ENCODE measurements at places on chromosomes 5 and 9.

- no peak for DNase-seq
These were observed 64.1 kb upstream of the ZNF608 start for GRCh38 chr5:124810396-124811006.

- no peak for DNase-seq
These were observed 32.1 kb upstream of the RASGRF2 start for GRCh38 chr5:80928073-80928472.

DNA sequence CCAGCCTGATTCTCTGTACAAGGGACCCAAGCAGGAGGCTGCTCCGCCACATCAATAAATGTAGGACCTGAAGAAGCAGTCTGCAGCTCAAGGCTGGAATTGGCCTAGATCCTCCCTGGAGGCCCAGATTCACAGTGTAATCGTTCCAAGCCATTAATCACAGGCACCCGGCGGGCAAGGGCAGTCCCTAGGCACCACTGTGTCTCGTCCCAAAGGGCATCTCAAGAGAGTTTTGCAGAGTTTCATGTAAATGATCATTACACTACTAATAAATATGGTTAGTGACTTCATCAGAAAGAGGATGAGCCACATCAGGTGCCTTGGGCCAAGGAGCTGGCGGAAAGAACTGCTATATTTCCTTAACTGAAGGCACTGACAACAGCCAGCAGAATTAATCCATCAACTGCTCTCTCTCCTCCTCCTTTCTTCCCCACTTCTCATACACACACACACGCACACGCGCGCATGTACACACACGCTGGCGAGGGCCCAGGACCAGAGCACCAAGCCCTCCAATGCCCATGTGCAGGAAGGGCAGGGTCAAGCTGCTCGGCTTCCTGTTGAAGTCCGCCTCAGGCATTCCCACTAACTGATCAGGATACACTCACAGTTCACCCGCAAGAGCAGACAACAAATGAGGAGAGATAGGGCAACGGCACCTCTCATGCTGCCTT lies 33.9 kb downstream of the GNAQ start:
- DNase-seq, result peak; percentile 53

GRCh38 chr9:38074441-38074961 lies 5.5 kb upstream of the SHB start:
- DNase-seq, result no peak
